ENCODE measurements at places on chromosomes 6 and 20.

DNA sequence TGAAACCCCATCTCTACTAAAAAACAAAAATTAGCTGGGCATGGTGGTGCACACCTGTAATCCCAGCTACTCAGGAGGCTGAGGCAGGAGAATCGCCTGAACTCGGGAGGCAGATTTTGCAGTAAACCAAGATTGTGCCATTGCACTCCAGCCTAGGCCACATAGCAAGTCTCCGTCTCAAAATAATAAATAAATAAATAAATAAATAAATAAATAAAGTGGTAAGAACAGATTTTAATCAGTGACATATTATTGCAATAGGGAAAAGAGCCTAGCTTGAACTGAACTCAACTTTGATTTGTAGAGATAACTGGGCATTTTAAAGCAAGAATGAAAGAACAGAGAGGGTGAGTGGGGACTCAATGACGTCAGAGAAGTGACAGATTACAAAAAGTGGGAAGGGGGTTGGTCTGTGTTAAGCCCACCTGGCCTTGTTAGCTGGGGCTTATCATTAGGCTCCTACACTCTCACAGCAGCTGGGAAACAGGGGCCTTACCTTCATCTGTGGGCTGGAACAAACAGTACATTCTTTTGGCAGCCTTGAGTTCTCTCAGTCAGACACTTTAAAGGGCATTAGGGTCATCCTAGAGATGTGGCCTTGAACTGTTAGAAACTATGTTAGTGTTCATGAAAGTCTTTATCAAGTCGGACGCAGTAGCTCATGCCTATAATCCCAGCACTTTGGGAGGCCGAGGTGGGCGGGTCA lies 24.5 kb upstream of the KIFC1 start:
- DNase-seq = no peak

DNA sequence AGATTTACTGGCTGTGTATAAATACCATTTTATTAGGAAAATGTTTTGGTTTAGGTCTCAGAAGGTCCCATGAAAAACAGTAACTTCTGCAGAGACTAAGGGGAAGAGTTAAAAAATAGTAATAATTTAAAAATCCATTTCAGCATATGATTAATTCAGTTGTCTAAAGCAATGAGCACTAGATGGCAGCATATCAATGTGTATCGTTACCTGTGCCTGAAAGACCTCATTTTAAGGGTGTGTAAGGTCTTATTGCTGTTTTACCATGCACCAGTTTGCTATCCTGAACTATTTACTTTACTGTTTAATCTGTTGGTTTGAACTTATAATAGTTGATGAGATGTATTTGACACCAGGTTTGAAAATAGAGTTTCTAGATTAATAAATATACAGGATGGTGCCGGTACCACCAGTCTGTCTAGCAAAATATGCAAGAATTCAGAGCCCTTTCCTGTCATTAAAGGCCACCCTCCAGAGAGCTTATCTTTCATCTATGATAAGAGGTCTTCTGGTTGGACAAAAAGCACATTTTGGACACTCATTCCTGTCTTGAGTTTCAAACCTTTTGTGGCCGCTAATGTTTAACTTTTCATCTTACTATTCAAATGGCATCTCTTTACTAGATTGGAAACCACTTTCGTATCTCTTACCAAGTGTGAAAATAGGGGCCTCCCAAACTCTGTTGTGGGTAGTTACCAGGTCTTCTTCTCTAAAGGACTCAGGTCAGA lies 8.9 kb upstream of the AHI1 start:
- no peak for DNase-seq

- no peak for DNase-seq
These were observed 13.0 kb downstream of the SERPINB6 start for GRCh38 chr6:2958331-2958711.

- DNase-seq = peak; percentile 38
These were observed 23.9 kb upstream of the PRL start for GRCh38 chr6:22320750-22321149.

DNA sequence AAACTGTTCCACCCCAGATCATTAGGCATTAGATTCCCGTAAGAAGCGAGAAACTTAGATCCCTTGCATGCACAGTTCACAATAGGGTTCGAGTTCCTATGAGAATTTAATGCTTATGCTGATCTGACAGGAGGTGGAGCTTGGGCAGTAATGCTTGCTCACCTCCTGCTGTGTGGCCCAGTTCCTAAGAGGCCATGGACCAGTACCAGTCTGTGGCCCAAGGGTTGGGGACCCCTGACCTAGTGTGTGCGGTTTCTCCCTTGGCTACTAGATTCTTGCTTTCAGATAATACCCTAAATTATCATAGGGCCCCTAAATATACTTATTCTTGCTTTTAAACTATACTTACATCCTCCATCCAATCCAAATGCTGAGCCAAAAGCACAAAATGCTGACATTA lies 1.9 kb upstream of the GPSM3 start:
- no peak for DNase-seq

DNA sequence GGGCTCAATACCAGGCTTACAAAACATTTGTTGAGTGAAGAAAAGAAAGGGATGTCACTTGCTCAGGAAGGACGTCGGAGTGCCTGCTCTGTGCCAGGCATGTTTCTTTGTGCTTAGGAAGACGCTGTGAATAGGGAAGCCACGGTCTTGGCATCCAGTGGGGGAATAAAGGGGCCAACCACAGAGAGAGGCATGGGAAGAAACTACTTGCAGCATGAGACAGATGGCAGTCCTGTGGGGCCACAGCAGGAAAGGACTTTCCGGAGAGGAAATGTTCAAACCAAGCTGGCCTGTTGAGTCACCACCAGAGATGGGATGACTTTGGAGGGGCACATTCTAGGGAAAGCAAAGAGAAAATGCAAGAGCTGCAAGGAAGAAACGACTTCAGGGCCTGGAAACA lies 173.2 kb downstream of the CDH26 start:
- DNase-seq = no peak

- no peak for DNase-seq
These were observed 25.0 kb downstream of the LRRN4 start for GRCh38 chr20:6028818-6029217.

- no peak for DNase-seq
These were observed 610 bp downstream of the ZNF217 start for GRCh38 chr20:53592992-53593465.

DNA sequence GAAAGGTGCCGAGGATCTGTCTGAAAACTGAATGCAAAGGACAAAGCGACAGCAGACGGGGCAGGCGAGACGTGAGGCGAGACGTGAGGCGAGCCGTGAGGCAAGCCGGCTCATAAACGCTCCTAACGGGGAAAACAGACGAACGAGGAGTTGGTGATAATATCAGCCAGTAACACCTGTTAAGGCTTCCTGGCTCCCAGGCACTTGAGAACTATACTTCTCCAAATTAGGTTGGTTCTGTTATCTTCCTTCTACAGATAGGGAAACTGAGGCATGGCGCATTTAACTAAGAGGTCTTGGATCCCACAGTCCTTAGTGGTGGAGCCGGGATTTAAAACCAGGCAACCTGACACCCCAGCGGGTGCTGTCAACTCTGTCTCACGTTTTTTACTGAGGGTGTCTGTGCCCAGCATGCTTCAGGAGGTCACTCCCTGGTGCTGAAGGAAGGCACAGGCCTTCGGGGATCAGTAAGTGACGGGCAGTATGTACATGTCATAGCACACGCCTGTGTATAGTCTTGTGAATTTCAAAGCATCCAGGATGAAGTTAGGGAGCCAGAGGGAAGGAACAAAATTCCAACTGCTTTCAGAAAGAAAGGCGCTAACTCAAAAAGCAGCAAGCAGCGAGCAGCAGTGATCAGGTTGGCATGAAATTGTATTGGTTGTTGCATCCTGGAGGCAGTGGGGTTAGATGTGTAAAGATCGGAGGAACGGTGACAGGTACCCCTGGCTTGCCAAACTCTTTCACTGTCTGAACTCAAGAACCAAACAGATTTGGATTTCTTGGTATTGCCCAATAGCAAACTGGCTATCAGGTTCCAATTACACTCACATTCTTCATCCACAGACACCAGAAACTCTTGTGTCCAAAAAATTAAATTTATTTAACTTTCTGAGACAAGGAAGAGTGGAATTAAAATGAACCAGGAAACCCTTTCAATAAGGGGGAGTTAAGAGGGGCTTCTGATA lies 318.7 kb downstream of the THBS2 start:
- DNase-seq = no peak

- no peak for DNase-seq
These were observed 24.1 kb downstream of the GSTA2 start for GRCh38 chr6:52739134-52739533.

- no peak for DNase-seq
These were observed 93.7 kb downstream of the PSMB1 start for GRCh38 chr6:170459451-170459850.

DNA sequence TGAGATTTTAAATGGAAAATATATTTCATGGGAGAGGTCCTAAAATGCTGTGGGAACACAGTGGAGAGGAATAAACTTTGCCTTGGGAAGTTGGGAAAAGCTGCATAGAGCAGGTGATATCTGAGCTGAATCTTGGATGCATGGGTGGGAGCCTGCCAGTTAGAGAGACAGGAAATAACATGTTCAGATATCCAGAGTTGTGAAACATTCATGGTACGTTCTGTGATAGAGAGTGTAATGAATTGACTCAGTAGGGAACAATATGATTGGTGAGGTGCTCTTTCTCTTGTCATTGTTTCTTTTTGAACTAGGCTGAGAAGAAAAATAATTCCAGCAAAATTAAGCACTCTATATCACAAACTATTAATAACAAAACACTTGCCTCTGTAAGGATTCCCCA lies 72.8 kb downstream of the RPS12 start:
- DNase-seq = no peak

DNA sequence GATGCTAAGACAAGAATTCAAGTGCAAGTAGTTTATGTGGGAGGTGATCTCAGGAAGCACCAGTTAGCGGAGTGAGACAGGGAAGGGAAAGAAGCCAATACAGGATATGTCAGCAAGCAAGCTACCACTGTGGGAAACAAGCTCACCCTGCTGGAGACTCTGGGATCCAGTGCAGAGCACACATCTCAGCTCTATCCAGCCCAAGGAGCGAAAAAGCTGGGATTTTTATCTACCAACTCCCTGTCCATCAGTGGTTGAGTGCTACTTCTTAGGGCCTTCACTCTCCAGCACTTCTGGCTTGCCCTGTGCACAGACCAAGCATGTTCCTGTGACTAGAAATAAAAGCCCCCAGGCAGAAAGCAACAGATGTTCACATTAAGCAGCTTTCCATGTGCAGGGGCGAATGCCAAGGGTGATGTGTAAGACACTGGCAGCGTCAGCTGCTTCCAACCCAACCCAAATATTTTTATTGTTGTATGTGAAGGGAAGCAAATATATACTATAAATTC lies 10.8 kb upstream of the RNF24 start:
- DNase-seq = peak; percentile 73

GRCh38 chr6:41200296-41200900 lies 551 bp downstream of the TREML2 start:
- no peak for DNase-seq

GRCh38 chr6:150448221-150448620 lies 79.4 kb downstream of the IYD start:
- no peak for DNase-seq

GRCh38 chr6:151147118-151147832 lies 92.5 kb upstream of the AKAP12 start:
- DNase-seq = no peak

DNA sequence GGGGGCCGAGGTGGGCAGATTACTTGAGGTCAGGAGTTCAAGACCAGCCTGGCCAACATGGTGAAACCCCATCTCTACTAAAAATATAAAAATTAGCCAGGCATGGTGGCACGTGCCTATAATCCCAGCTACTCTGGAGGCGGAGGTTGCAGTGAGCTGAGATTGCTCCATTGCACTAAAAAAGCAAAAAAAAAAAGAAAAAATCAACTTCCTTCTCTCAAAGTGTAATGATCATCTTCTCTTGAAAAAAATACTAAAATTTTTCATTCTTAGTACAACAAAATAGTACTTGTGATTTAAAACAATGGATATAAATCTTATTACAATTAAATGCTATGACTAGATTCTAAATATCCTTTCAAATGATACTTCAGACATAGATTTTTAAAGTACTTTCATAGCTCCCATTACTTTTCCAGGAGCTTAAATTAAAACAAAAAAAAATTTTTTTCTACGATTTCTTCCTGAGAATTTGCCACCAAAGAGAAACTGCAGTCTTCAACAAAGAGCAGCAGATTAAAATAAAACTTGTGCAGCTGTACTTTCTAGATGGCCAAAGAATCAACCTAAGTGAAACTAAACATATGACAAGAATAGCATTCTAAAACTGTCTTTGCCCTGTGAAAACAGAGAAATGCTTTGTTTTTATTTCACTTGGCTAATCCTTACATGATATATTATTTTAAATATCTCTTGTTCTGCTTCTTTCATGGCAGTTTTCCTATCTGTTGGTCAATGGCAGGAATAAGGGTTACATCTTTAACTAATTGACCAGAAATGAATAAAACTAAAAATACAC lies 75.2 kb downstream of the MAP3K5 start:
- DNase-seq = no peak

- DNase-seq = no peak
These were observed 61.4 kb downstream of the WDR27 start for GRCh38 chr6:169640351-169640852.

DNA sequence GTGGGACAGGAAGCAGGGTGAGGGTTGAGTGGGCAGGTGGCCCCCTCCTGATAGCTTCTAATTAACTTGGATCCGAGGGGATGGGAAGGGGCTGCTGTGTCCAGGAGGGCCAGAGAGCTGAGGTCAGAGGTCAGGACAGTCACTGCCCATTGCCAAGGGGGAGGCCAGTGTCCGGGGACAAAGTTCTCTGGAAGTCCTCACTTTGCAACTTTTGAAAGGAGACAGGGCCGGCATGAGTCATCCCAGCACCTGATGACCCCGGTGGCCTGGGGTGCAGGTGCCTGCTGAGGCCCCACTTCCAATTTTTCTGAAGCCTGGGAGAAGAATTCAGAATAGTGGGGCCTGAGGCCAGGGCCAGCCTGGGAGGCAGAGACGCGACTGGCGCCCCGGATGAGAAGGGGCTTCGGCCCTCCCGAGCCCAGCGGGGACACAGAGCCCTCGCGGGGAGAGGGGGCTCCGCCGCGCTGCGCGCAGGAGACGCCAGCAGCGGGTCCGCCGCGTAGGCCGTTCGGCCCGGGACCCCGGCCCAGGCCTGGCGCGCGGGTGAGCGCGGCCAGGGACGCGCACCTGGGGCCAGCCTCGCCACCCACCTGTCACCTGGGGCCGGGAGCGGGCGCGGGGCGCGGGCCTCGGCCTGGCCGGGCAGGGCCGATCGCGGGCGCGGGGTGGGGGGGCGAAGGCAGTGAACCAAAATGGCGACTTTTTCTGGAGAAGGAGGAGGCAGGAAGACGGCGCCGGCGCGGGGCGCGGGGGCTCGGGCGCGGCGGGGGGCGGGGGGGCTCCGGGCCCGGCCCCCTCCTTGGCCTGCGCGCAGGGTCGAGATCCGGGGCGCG lies 586 bp downstream of the ZNF512B start:
- DNase-seq = no peak

Measured in GM04504 (cell line).